ENCODE measurements at places on chromosomes 11 and 22. TPM values are rescaled to one million over a fixed set of nuclear protein-coding genes. Genes with fewer than 3 reads are reported as not detected.

SYT12 gene
- not detected for total RNA-seq

TCN1 gene
- not detected for total RNA-seq

PLEKHA7 gene
- 1.1 TPM for total RNA-seq

OR51I1 gene
- total RNA-seq: not detected

DEFB131B gene
- not detected for total RNA-seq

DEPDC7 gene
- total RNA-seq: 0.39 TPM

CDCA5 gene
- total RNA-seq: 20.7 TPM

IGLL1 gene
- not detected for total RNA-seq

DDI1 gene
- not detected for total RNA-seq

MMP10 gene
- 6.2 TPM for total RNA-seq

CARD18 gene
- total RNA-seq: not detected

GALNT18 gene
- total RNA-seq: 26.4 TPM

KCTD14 gene
- total RNA-seq: 1.4 TPM

KRTAP5-9 gene
- total RNA-seq: 0.20 TPM

OR8D4 gene
- total RNA-seq: not detected

ZNF214 gene
- not detected for total RNA-seq

MS4A6E gene
- total RNA-seq: not detected
